ENCODE measurements at places on chromosomes 3 and 15.

- DNase-seq = no peak
Observed at GRCh38 chr3:126476166-126477060, 722 bp upstream of the ZXDC start.

DNA sequence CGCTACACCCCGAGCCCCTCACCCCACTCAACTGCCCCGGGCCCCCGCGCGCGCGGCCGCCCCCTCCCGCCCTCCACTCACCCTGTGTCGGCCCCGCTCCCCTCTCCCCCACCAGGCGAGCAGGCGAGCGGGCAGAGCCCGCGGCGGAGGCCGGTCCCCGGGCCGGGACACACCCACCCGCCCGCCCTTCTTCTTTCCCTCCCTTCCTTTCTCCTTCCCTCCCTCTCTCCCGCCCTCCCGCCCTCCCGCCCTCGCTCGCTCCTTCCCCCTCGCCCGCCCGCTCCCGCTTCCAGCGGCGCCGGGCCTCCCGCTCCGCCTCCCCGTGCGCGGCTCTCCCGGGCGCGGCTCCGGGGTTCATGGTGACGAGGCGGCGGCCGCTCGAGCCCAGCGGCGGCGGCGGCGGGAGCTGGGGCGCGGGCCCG is at the start of gene CTDSPL:
CTDSPL (plus strand) TSS at position 261 of the 422 bp plus-strand sequence. CDS start 320 bp downstream, outside the sequence.
- peak; percentile 36 for DNase-seq

DNA sequence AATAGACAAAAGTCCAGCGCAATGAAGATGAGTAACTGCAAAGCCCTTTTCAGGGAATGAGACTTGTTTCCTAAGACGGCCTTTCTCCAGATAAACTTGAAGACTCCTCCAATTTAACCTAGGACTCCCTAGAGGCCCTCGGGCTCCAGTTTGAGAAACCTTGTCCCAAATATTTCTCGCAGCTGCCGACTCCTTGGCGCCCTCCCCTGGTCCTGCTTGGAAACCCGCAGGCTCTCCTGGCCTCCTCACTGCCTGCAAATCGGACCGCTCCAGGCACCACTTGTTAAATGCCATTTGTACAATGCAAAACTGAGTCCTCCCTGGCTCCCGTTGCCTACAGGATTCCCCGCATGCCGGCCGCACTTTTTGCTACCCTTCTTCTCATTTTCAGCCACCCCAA is 36.8 kb downstream of the MUC4 start:
- no peak for DNase-seq

DNA sequence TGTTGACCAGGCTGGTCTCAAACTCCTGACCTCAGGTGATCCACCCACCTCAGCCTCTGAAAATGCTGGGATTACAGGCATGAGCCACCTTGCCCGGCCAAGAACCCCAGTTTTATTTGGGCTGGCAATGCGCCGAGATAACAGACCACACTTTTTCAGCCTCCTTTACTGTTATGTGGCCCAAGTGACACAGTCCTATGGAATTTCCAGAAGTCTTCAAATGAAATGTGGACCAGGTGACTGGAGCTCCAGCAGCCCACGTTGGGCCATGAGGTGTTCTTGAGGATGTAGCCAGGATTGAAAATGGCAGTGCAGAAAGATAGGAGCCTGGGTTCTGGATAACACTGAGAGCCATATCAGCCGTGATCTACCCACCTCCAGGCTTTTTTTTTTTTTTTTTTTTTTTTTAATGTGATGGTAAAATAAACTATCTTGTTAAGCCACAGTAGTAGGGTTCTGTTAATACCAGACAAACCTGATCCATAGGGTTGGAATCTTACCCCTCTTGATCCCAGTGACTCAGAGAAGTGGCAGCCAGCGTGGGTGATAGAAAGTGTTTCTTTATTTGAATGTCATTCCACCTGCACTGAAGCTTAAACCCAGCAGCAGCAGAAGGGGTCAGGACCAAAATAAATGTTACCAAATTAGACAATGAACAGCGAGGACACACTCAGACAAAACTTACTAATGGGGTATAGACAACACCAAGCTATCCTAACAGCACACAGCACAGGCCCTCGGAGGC is 55.6 kb downstream of the LHFPL4 start:
- DNase-seq = no peak

DNA sequence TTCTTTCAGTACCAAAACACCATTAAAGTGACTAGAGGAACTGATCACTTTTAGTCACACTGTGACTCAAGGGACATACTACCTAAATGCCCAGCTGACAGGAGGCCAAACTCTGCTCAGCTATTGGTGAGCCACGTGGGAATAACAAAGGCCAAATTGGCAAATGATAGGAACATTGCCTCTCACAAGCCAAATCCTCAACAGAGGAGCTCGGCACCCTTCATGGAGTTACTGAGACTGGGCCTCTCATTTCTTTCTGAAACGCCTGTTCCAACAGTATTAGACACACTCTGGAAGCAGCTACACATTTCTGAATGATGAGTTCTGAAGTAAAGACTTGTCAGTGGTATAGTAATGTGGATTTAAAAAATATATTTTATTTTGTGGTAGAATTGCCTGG is 166.0 kb upstream of the COL8A1 start:
- DNase-seq = no peak

DNA sequence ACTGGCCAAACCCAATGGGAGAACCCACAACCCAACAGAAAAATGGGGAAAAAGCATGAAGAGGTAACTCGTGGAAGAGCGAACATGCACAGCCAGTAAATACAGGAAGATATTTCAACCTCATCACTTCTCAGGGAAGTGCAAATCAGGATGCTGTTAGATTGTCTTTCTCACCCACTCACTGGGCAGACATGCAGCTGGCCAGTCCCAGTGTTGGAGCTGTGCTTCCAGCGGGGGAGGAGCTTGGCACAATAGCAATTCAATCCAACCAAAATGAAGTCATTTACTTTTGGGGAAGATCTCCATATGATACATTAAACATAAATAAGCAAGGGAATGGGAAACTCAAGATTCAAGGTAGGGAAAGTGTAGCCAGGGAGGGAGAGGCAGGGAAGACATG is 12.1 kb downstream of the WNT7A start:
- no peak for DNase-seq

DNA sequence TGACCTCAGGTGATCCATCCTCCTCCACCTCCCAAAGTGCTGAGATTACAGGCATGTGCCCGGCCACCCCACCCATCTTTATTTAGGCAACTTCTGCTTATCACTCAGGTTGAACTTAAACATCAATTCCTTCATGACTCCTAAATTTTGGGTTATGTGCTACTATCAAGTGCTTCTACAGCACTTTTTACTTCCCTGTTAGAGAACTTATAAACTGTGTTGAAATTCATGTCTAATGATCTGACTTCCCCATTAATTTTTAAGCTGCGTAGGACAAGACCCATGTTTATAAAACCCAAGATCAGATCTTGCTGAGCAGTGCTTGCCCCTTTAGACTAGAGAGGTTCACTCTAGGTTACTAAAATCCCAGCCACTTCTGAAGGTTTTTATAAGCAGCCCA is 266.2 kb upstream of the TPRG1 start:
- no peak for DNase-seq

- no peak for DNase-seq
Observed at GRCh38 chr3:54897028-54897711, 30.7 kb downstream of the LRTM1 start.

GRCh38 chr15:72585476-72586058 is 68.9 kb upstream of the GOLGA6B start:
- no peak for DNase-seq

GRCh38 chr3:42712344-42712648 is 9.7 kb upstream of the HHATL start:
- no peak for DNase-seq

DNA sequence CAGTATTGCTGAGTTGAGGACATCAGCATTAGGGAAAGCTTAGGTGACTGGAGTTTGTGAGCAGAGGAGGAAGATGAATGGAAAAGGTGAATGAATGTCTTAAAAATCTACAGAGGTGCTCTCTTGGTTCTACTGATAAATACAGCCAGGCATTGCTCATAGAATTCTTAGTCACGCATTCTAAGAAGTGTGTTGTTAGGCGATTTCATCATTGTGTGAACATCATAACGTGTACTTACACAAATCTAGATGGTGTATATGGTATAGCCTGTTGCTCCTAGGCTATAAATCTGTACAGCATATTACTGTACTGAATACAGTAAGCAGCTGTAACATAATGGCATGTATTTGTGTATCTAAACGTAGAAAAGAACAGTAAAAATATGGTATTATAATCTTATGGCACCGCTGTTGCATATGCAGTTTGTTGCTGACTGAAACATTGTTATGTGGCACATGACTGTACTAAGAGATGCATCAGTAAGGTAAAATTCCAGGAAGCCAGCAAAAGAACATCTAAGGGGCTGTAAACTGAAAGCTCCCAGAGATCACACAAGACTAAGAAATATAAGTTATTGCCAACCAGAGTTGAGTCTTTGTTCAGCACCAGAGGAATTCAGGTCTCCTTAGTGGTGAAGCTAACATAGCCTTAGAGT is 42.9 kb upstream of the ASB14 start:
- DNase-seq = no peak

- DNase-seq = no peak
Observed at GRCh38 chr3:71070497-71071463, 512.7 kb downstream of the FOXP1 start.

DNA sequence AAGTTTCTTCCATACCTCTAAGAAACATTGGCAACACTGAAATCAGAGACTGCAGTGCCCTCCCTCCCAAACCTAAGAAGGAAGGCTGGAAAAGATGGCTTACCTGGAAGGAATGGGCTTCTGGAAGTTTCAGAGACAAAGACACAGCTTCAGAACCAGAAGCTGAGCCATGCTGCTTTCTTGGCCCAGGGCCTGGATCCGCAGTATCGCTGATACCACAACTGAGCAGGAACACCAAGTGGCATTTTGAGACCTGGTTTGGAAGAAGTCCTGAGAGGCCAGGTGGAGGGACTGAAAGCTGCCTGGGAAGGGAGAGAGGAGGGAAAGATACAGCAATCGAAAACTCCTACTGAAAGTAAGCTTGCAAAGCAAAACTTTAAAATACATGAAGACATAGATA is 19.8 kb downstream of the GPR160 start:
- no peak for DNase-seq

GRCh38 chr3:149968216-149968615 is 2.5 kb downstream of the PFN2 start:
- DNase-seq = no peak

- DNase-seq = no peak
Observed at GRCh38 chr3:33030246-33030645, 66.7 kb downstream of the GLB1 start.

GRCh38 chr15:38040615-38041014 is 106.2 kb downstream of the TMCO5A start:
- DNase-seq = no peak

DNA sequence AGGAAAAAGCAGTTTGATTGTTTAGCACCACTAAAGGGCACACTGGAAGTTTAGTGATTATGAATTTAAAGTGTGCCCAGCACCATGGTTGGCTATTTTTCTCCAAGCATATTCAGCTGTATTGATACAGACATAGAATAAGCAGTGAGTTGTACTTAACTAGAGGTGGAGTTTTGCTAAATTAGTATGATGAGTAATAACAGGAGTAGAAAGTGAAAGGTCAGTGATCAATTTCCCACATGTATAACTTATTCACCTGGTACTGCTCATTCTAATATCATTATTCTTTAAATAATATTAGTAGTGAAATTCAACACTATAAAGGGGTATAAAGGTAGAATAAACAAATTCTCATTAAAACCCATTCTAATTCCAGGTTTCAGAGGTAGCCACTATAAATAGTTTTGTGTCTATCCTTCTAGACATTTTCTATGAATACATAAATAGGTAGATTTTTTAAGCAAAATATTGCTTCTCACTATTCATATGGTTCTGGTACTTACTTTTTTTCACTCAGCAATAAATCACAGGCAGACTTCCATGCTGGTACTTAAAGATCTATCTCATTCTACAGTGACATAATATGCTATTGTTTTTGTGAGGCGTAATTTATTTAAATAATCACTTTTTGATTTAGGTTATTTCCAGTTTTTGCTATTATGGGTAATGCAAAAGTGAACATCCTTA is 732.9 kb downstream of the VGLL3 start:
- DNase-seq = no peak

DNA sequence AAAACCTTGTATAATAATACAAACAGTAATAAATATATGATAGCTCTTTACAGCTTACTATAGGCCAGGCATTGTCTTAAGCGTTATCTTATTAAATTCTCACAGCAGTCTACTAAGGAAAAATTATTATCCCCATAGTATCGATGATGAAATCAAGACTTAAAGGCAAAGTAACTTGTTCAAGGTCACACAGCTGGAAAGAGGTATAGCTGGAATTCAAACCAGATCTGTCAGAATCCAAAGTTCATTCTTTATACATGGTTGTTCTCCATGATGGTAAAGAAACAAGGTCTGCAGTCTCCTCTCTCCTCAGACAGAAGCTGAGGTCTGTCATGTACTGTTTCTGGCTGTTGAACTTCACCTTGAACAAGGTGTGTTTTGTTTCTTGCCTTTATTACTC is 15.4 kb upstream of the SLC22A13 start:
- no peak for DNase-seq

GRCh38 chr3:196650740-196651311 is 11.3 kb downstream of the NRROS start:
- no peak for DNase-seq

- no peak for DNase-seq
Observed at GRCh38 chr3:78878789-78879188, 889.0 kb downstream of the ROBO1 start.

GRCh38 chr3:164918905-164919304 is 159.4 kb downstream of the SI start:
- DNase-seq = no peak

- DNase-seq = no peak
Observed at GRCh38 chr3:187750006-187750512, 4.8 kb upstream of the BCL6 start.

GRCh38 chr3:155736381-155736780 is 8.5 kb downstream of the PLCH1 start:
- DNase-seq = no peak

GRCh38 chr15:90523373-90523772 is 6.3 kb upstream of the CRTC3 start:
- no peak for DNase-seq

GRCh38 chr15:64740311-64741170 is 34.8 kb downstream of the RBPMS2 start:
- DNase-seq = no peak

GRCh38 chr15:100596792-100597191 is 5.2 kb downstream of the LINS1 start:
- peak; percentile 90 for DNase-seq

- DNase-seq = no peak
Observed at GRCh38 chr3:88610820-88611219, 461.1 kb downstream of the C3orf38 start.

DNA sequence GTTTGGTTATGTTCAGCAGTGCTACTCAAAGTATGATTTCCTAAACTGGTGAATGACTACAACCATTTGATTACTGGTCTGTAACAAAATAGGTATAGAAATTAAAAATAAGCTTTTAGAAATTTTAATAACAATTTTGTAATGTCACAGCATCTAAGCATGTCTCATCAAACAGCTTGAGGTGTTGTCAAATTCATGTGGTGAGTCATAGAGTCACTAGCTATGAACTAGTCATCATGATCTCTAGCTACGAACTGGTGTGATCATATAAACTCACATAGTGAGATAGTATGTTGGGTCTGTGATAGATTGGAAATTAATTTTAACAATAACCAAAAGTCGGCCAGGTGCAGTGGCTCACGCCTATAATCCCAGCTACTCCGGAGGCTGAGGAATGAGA is 213.9 kb upstream of the RBMS3 start:
- no peak for DNase-seq
